ENCODE measurements at places on chromosomes 5 and 9. TPM values are rescaled to one million over a fixed set of nuclear protein-coding genes. Genes with fewer than 3 reads are reported as not detected.

Gene ARL14EPL
- total RNA-seq, result 0.07 TPM

Gene IL17B
- total RNA-seq, result not detected

Gene CEP72
- total RNA-seq, result 10.7 TPM

Gene IL9
- total RNA-seq, result not detected

Gene NR2F1-AS1
- 3.8 TPM for total RNA-seq

Gene CCDC180
- total RNA-seq, result 0.86 TPM

Gene ADGRV1
- total RNA-seq, result 0.75 TPM

Gene RPL7A
- total RNA-seq, result 3,321 TPM

Gene MSMP
- total RNA-seq, result not detected

Gene LMBRD2
- 1.2 TPM for total RNA-seq

Gene MSX2
- total RNA-seq, result 6.4 TPM

Gene BTNL9
- total RNA-seq, result 0.88 TPM

Gene SPINK7
- not detected for total RNA-seq

Gene CCL27
- not detected for total RNA-seq

Gene GLRA1
- not detected for total RNA-seq

Gene PIP5KL1
- 1.5 TPM for total RNA-seq
